Vein endothelial cell (primary cell): ENCODE measurements at places on chromosomes 6 and 20. TPM values are rescaled to one million over a fixed set of nuclear protein-coding genes. Genes with fewer than 3 reads are reported as not detected.

PRSS35 gene
- 0.33 TPM in 1 of 2 replicates, not detected in the other for total RNA-seq

C6orf15 gene
- total RNA-seq, result 0.33 TPM in 1 of 2 replicates, not detected in the other

CD93 gene
- 215 and 490 TPM in 2 replicates for total RNA-seq

ID4 gene
- total RNA-seq, result not detected in 2 replicates

TINAG gene
- total RNA-seq, result not detected in 2 replicates

DNMT3B gene
- total RNA-seq, result 3.3 and 3.7 TPM in 2 replicates

GNAS-AS1 gene
- 0.10 TPM in 1 of 2 replicates, not detected in the other for total RNA-seq

DDO gene
- total RNA-seq, result 0.33 TPM in 1 of 2 replicates, not detected in the other

BMP7 gene
- not detected in 2 replicates for total RNA-seq

FRK gene
- under 0.01 and 0.10 TPM in 2 replicates for total RNA-seq

SNAP91 gene
- total RNA-seq, result 0.33 and 0.57 TPM in 2 replicates

AIF1 gene
- total RNA-seq, result not detected in 2 replicates

BCAS1 gene
- total RNA-seq, result not detected in 2 replicates

C6orf141 gene
- total RNA-seq, result 30.7 and 34.2 TPM in 2 replicates

PHACTR1 gene
- 13.1 and 13.4 TPM in 2 replicates for total RNA-seq

OR5V1 gene
- not detected in 2 replicates for total RNA-seq

LGSN gene
- not detected in 2 replicates for total RNA-seq

COL11A2 gene
- 0.19 and 0.33 TPM in 2 replicates for total RNA-seq

COX4I2 gene
- not detected in 2 replicates for total RNA-seq
